Cardiac fibroblast (primary cell): ENCODE measurements at places on chromosomes 12 and 14.
A peak's percentile ranks its signal among the peaks of the same experiment; 100 is the strongest.

DNA sequence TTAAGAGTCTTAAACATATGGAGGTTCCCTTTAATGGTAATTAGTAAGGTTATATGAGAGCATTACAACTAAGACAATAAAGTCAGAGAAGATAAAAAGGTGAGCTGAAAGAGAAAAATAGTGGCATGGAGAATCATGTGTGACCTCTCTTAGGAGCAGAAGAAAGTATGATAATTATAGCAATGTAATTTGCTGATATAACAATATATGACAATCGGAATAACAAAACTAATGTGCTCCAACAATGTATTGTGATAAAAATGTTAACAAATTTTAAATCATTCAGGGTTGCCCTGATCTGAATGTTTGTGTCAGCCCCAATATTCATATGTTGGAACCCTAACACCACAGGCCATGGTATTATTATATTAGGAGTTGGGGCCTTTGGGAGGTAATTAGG, 269.6 kb upstream of the PPFIA2 start:
- no peak for DNase-seq

GRCh38 chr14:31380106-31380505, 40.2 kb downstream of the HEATR5A start:
- DNase-seq: peak; percentile 40

- no peak for DNase-seq
Measured at GRCh38 chr12:52241205-52241842, 8.3 kb downstream of the KRT7 start.

DNA sequence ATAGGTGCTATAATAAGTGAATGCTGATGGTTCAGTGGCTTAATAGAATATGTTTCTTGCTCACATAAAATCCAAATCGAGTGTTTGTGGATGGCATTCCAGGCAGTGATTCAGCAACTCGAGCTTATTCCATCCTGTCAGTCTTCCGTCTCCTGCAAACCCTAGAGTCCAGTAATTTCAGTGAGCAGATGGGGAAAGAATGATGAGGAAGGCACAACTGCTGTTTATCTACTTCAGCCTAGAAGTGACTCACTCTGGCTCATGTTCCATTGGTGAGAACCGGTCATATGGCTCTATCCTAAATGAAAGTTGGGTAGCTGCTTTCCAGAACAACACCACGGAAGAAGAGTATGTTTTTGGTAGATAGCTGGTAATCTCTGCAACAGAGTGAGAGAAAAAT, 421.8 kb upstream of the PDE3A start:
- peak; percentile 97 for DNase-seq

DNA sequence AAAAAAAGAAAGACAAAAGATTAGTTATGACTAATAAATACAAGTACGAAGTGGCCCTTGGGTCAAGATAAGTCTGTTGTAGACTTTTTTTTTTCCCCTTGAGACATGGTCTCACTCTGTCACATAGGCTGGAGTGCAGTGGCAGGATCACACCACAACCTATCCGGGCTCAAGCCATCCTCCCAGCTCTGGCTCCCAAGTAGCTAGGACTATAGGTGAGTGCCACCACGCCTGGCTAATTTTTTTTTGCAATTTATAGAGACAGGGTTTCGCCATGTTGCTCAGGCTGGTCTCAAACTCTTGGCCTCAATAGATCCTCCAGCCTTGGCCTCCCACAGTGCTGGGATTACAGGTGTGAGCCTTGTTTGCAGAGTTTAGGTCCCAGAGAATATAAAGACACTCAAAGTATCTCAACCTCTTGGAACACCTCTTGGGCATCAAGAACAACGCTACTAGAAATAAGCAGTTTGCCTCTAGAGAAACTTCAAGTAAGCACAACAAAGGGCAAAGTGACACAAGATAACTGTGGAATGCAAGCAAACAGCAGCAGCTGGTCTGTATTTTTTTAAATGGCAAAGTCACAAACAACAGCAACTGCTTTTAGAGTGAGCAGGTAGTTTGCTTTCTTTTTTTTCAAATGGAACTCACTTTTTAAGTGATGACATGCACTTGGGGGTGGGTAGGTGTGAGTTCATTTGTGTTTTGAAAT, 3.9 kb upstream of the MDM2 start:
- no peak for DNase-seq

DNA sequence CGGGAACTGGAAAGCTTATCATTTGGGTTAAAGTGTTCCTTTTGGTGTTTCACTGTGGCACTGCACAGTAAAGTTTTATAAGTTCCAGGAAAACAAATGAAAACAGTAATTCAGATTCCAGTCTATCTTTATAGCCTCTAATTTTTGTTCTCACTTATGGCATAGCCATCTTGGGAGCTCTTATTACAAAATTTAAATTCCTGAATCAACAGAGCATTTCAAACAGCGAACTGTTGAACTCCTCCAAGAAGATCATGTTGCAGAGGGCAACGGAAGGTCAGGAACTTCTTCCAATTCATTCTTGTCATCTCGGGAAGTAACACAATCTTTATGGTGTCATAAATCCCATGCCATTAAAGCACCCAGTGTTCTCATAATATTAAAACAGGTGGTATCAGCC, 229.1 kb downstream of the KCNC2 start:
- no peak for DNase-seq

- DNase-seq: no peak
Measured at GRCh38 chr12:1310653-1311052, 283.7 kb downstream of the FBXL14 start.

DNA sequence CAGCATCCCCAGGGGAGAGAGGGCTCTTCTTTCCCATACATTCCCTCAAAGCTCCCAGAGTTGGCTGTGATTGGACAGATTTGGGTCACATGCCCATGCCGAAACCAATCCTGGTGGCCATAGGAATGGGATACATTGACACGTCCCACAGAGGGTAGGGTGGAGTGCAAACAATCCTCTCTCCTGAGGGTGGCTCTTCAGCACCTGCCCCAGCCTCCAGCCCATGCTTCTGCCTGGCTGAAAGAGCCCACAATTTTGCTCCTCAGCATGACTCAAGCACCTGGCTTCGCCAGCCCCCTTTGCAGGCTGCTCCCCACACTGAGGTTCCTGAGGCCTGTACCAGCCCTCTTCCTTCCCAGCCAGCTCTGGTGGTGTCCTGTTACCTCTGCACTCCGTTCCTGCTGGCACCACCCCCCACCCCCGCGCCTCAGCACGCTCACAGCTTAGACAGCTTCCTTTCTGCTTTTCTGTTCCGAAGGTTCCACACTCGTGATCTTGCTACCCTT, 71.7 kb downstream of the CCDC92 start:
- DNase-seq: no peak

GRCh38 chr14:58275527-58276190, 22.7 kb upstream of the ARID4A start:
- no peak for DNase-seq

- DNase-seq: peak; percentile 62
Measured at GRCh38 chr12:92786045-92786444, 83.3 kb downstream of the PLEKHG7 start.

- no peak for DNase-seq
Measured at GRCh38 chr14:105072381-105072861, 7.2 kb upstream of the GPR132 start.

GRCh38 chr12:126570566-126570965, 1505.3 kb downstream of the AACS start:
- DNase-seq: peak; percentile 0

- no peak for DNase-seq
Measured at GRCh38 chr14:51004352-51004800, 60.1 kb upstream of the PYGL start.

GRCh38 chr14:74202113-74202512, 37.1 kb upstream of the VSX2 start:
- DNase-seq: no peak

DNA sequence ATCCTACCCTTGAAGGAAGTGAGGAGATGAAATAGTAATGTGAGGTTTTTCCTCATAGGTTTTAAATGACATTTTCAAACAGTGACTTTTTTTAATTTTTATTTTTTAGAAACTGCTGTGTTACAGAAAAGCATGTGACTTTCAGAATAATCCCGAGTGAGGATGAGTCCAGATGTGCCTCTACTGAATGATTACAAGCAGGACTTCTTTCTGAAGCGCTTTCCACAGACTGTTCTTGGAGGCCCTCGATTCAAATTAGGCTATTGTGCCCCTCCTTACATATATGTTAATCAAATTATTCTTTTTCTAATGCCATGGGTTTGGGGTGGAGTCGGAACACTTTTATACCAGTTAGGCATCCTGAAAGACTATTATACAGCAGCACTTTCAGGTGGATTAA, 15.8 kb downstream of the PCNX4 start:
- no peak for DNase-seq

DNA sequence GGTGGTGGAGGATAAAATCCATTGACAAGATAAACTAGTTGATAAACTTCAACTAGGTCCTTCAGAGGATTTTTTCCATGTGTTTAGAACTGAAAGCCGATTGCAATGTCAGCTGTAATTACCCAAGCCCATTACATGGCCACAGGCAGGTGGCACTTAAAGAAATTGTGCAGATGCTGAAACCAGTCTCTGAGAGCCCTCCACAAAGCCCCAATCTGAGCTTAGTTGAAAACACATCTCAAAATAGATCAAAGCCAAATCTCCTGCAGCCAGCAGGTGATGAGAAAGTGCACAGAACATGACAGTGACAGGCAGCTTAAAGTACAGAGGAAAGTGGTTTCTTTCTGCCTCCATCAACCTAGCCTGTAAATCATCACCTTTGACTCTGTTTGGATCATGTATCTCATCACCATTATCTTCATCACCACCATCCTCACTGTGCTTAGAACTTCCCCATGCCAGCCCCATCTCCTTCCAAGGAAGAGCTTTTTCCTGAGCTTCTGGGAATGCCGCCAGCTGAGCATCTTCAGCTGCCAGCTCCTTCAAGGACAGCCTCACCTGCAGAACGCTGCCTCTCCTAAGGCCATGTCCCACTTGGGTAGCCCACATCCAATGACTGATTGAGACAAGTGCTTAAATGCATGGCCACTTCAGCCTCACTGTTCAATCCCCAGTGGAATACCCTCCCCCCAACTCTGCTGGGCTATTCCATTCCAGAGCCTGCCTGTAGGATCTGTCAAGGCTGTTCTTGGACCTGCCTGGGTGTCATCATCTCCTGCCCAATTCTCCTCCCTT, 219.5 kb upstream of the TMEM132C start:
- DNase-seq: no peak

- peak; percentile 65 for DNase-seq
Measured at GRCh38 chr14:78983126-78983525, 813.0 kb downstream of the NRXN3 start.

DNA sequence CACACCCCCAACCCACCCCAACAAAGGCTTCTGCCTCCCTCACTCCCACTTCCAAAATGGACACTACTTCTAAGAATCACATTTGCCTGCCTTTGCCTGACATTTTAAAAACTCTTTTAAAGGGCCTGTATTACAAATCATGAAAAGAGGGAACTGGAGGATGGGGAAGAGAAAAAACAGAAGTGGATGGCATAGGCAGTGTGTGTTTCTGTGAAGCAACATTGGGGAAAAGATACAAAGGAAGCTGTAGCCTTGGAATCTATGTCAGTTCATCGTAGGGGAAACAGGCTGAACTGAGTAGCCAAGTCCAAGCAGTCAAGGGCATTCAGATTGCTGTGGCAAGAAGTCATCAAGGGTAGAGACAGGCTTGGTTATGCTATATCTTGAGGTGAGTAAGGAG, 273.9 kb downstream of the BTG1 start:
- no peak for DNase-seq

DNA sequence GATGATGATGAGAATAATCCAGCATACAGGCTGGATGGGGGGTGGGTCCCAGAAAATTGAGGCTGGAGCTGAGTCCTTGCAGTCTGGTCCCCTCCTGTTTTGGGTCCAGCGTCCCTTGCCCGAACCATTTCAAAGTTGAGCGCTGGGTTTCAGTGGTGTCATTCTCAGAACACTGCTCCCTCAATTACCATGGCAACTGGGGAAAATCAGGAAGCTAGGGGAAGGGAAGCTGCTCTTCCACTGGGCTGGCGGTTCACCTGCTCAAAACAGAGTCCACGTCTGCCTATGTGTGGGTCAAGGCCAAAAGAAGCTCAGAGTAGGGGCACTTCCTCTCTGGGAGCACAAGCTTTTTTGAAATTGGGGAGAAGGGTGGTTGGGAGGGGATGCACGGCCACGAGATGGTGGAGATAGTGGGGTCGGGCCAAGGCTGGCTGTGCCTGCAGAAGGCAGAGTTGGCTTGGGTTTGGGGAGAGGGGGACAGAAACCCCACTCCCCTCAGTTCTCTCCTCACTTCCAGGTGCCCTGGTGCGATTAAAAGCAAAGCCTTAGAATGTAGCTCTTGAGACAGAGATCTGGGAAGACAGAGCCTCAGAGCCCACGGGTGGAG, 1.7 kb upstream of the NOS1 start:
- no peak for DNase-seq

DNA sequence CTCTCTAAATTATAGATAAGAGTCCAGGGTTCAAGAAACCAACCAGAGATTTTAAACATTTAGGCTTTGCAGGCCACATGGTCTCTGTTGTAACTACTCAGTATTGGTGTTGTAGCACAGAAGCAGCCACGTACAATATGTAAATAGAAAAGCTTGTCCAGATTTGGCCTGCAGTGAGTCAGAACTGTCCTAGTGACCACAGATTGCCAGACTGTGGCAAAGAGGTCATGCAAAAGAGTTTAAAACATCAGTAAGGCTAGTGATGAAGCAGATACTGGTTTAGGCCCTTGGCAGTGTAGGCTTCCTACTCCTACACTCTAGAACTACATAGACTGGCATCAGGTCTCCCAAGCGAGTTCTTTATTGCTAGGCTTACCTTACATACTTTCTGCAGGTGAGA, 117.6 kb upstream of the GARIN6 start:
- no peak for DNase-seq

DNA sequence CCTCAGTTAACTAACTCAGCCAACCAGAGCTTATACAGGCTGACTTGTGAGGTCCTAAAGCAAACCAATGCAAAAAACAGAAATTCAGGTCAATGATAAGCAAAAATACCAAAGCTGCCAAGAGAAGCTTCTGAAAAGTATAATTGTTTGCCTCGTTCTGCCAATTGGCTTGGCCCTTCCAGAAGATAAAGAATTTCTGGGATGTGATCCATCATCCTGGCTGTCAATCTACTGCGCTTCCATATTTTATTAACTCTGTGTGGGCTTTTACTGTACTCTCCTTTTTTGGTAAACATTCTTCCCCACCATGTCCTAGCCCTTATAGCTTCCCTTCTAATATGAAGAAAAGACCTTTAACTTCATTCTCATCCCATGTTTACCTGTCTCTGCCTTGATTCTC, 387.9 kb downstream of the TMEM117 start:
- peak; percentile 33 for DNase-seq

DNA sequence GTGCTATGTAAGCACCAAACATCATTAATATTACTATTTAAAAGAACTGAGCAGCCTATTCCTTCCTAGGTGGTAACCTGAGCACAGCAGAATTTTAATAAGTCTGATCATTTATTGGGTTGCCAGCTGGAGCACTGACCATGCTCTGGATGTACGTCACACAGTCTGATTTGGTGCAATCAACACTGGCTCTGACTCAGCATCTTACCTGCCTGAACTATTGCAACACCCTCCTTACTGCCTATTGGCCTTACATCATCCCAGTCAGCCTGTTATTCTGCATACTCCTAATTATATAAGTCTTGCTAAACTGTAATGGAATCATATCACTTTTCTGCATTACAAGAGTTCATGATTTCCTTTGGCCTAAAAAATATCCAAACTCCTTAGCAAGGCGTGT, 149.7 kb downstream of the PTPRO start:
- no peak for DNase-seq

GRCh38 chr12:69682110-69682755, 16.9 kb downstream of the BEST3 start:
- no peak for DNase-seq

GRCh38 chr14:76472199-76472723, 96.3 kb downstream of the ESRRB start:
- no peak for DNase-seq
